Heart right ventricle (tissue), 16 donors: ENCODE measurements at places on chromosomes 1 and 21. TPM values are rescaled to one million over a fixed set of nuclear protein-coding genes. Genes with fewer than 3 reads are reported as not detected.

Gene FABP3
- total RNA-seq, result 4,931 TPM

Gene AIM2
- not detected for total RNA-seq

Gene FTCD
- total RNA-seq, result 1.8 TPM

GRCh38 chr1:61892977-61893376 is 150.7 kb downstream of the PATJ start:
- no peak for DNase-seq
- no peaks in the 10 kb centered on the region for H3K27me3 ChIP-seq
- H3K27ac ChIP-seq, result no peak overlapping the region
- H3K4me3 ChIP-seq, result no peak overlapping the region

Gene TNFRSF18
- total RNA-seq, result not detected

GRCh38 chr1:27145934-27146354 is 9.0 kb downstream of the SLC9A1 start:
- H3K27me3 ChIP-seq, result no peaks in the 10 kb centered on the region
- H3K36me3 ChIP-seq, result peaks cover 2% of the 10 kb centered on the region
- DNase-seq, result no peak
- H3K4me1 ChIP-seq, result peaks cover 91% of the 10 kb centered on the region

Gene CITED4
- total RNA-seq, result 22.7 TPM

GRCh38 chr1:93522721-93523120 is 74.8 kb downstream of the FNBP1L start:
- H3K4me1 ChIP-seq, result no peaks in the 10 kb centered on the region
- H3K27me3 ChIP-seq, result no peaks in the 10 kb centered on the region
- no peak overlapping the region for H3K4me3 ChIP-seq
- no peak for DNase-seq
- H3K27ac ChIP-seq, result no peak overlapping the region
